WTC11 (cell line): ENCODE measurements at places on chromosomes 1 and 21.
A peak's percentile ranks its signal among the peaks of the same experiment; 100 is the strongest.

- no peak for DNase-seq
These were observed 13.3 kb downstream of the FBXO42 start for GRCh38 chr1:16338961-16339360.

DNA sequence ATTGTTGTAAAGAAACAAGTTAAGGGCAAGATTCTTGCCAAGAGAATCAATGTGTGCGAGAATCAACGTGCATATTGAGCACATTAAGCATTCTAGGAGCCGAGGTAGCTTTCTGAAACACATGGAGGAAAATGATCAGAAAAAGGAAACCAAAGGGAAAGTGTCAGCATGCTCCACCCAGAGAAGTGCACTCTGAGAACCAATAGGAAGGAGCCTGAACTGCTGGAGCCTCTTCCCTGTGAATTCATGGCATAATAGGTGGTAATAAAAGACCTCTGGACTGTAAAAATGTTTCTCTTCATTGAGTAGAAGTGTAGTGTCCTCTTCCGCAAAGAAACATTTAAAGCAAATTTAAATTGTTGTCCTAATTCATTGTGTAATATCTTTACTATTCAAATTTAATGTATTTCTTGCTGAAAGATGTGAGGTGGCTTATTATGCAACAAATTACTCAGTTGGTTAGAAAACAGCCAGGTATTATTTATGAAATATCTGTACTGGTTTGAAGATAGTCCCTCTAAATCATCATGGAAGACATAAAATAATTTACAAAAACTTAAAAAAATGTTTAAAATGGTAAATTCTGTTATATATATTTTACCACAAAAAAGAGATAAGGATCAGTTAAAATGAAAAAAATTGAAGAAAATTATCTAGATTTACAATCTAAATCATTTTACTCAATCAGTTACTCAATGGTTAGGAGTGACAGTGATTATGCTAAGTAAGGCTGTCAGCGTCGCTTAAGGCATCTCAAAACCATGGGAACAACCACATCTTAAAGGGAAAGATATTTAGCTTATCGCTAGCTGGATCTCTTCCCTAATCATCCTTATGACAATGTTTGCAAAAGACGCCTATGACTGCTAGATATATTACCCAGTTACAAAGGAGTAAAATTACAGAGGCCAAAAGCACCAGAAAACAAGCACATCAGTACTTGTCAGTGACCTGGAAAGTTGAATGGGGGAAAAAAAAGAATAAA is 31.3 kb downstream of the NVL start:
- no peak for DNase-seq

- peak; percentile 51 for DNase-seq
These were observed 66.6 kb downstream of the SYT2 start for GRCh38 chr1:202643397-202644218.

GRCh38 chr21:36135391-36136102 is 668 bp downstream of the CBR3 start:
- DNase-seq = peak; percentile 52

GRCh38 chr21:31386006-31386405 is 41.9 kb upstream of the TIAM1 start:
- no peak for DNase-seq

- DNase-seq = no peak
These were observed 7.1 kb upstream of the CLEC20A start for GRCh38 chr1:178503849-178504248.

GRCh38 chr1:162835157-162835899 is 25.6 kb downstream of the CCDC190 start:
- DNase-seq = no peak

DNA sequence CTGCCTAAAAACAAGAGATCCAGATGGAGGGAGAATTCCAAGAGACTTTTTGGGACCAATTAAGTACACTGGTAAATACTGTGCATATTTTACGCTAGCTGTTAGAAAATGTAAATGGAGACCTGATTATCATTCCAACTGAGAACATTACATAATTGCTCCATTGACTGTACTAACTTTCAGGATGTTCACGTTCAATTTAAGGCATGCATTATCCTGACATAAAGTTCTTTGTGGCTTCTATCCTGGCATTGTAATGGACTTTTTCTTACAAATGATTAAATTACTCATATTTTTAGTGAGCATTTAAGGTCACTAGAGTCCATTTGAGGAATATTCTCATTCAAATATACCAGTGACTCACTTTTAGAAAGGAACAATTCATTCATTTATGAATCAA is 883.3 kb upstream of the TMPRSS15 start:
- DNase-seq = no peak

DNA sequence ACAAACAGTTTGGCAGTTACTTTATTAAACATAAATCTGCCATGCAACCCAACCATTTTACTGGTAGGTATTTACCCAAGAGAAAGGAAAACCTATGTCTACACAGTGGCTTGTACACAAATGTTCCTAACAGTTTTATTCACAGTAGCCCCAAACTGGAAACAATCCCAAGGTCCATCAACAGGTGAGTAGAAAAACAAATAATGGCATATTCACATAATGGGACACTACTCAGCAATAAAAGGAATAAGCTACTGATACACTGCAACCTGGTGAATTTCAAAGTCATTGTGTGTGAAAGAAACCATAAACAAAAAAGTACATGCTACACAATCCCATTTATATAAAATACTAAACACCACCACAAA is 12.7 kb downstream of the KYAT3 start:
- no peak for DNase-seq

- no peak for DNase-seq
These were observed 12.4 kb downstream of the PSEN2 start for GRCh38 chr1:226882631-226883409.

DNA sequence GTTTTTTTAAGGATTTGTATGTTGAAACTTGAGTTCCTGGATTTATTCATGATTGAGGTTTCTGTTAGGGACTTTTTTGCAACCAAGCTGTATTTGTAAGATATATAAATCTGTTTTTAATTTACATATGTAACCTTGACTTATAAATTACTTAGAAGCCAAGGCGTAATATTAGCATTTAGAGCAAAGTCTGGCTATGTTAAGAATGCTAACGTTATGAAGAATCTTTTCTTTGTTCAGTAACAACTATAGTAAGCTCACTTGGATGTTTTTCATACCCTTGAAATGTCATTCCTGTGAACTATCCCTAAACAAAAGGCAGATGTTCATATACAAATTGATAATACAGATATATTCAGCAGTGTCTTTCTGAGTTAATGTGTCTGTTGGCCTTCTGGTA is 155.3 kb downstream of the MAGI3 start:
- no peak for DNase-seq

GRCh38 chr21:29359718-29360117 is 61.0 kb downstream of the BACH1 start:
- no peak for DNase-seq

DNA sequence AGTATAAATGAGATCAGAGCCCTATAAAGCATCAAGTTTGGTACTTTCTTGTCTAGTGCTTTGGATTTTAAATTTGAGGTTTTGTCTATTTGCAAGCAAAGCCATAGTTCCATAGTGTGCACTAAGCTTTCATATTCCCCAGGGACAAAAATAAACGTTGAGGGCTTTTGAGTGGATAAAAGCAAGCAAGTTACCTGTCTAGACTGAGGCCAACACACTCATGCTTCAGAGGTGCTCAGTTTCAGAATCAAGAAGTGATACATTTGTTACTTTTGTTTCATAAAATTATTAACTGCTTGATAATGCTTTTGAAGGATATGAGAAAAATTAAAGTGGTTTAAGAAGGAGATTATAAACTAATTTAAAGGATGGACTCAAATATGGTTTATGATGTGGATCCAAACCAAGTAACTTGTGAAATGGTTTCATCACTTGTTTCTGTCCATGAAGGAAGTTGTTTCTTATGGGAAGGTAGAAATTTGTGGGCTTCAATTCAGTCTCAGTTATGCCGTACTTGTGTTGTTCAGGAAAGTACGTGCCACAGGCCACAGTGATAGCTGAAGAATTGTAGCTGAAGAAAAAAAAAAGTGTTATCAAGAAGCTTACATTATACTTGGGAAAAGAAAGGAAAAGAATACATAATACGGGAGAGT is 71.2 kb downstream of the CHRM3 start:
- DNase-seq = no peak

GRCh38 chr1:177648138-177648537 is 321.7 kb downstream of the SEC16B start:
- DNase-seq = no peak

DNA sequence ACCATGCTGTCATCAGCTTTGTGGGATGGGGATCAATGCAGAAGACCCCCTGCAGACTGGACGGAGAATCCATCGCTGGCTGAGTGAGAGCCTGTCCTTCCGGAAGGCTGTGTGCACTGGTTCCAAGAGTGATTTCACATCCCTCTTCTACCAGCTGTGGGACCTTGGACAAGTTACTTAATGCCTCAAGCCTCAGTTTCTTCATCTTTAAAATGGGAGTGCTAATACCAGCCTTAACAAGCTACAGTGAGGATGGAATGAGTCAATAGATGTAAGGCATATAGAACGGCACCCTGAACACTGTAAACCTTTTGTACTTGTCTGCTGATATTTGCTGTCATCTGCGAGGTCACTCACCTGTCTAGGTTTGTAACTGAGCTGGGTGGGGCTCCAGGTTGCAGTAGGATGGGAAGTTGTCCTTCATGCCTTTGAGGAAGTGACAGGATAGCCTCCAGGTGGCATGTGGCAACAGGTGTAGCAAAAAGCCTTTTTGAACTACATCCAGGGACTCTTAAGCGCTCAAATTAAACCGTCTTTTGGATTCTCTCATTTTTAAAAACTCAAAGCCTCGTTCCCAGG is 27.5 kb downstream of the TMEM51 start:
- no peak for DNase-seq

DNA sequence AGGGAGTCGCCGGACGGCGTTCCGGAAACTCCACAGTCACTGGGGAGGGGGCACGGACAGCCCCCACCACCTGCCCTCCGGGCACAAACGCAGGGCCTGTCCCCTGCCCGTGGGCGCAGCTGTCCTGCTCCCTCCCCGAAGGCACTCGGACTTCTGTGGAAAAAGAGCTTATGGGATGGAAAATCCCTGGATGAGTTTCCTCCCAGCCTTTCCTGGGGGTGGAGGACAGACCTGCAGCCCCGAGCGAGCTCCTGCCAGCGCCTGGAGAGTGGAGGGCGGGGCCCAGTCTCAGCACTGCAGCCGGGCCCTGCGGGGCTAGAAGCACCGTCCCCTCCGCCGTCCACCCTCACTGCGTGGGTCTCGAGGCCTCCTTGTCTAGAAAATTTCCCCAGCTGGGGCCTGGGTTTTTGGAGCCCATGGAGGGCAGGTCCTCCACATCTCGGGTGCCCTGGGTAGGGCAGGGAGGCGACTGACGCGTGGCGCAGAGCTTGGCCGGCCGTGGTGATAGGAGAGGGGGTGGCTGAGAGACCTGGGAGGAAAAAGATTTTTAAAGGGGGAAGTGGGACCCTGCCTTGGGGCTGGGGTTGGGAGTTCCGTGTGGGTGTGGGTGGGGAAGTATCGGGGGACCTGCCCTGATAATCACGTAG is 6.4 kb upstream of the COL6A1 start:
- DNase-seq = peak; percentile 56

DNA sequence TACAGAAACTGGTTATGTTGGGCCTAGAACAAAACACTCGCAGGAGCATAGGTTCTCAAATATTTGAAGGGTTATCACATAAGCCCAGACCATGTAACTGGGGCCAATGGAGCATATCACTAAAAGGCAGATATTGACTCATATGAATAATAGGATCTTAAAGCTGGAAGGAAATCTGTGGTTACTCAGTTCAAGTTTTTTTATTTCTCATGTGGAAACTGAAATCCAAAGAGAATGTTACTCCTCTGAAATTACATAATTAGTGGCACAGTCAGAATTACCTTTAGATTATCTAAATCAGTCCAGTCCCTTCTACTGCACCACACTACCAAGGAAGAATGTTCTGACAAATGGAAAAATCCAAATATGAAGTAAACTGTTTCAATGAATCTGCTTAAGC is 12.0 kb downstream of the SLAMF8 start:
- no peak for DNase-seq
